ENCODE measurements at places on chromosomes 7 and 10. TPM values are rescaled to one million over a fixed set of nuclear protein-coding genes. Genes with fewer than 3 reads are reported as not detected.

DNA sequence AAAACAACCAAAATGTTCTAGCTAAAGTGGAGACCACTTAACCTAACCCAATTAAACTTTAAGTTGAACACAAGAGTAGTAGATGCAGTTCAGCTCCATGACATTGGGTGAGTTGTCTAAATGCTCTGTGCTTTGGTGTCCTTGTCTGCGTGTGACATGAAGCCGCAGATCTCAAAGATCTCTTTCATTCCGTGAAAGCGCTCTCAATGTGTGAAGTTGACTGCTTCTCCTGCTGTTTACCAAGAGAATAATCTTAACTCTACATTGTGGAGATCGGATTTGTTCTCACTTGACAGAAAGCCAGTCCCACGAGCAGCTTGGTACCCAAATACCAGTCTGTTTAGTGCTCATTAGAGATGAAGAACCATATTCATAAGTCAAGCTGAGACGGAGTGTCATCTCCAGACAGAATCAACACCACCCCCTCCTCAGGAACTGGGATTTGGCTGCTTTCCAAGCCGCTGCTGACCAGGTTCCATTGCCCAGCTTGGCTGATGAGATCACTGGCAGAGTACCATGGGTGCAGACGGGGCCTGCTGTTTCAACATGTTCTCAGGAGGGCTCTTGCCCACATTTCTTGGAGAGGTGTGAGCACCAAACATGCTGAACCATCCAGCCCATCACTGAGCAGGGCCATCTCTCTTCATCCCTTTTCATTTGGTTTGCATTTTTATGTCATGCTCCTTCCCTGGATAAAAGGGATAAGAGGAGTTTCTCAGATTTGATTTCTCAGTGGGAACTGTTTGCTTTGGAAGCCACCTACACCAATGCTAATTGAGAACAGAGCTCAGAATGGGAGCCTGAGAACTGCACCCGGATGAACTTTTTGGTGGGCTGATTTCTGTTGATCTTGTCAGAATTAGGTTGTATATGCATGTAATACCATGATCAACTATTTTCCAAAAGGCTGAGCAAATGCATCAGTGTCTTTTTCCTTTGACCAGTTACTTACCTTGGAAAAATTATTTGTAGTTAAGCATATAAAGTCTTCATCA lies 95.8 kb upstream of the AGBL3 start:
- peak; percentile 31 for ATAC-seq

GRCh38 chr10:19719284-19719683 lies 96.9 kb upstream of the PLXDC2 start:
- no peak for ATAC-seq

- no peak for ATAC-seq
These were observed 98.2 kb downstream of the FAM204A start for GRCh38 chr10:118243907-118244306.

Gene KLF14
- 0.17 TPM for total RNA-seq

Gene ZCCHC24
- 1.6 TPM for total RNA-seq

Gene RBP4
- total RNA-seq: 0.36 TPM

Gene ANKRD30A
- total RNA-seq: 0.07 TPM

Gene WDR91
- 7.6 TPM for total RNA-seq

Gene ZNF736
- total RNA-seq: 3.5 TPM

Gene ZNF467
- 5.3 TPM for total RNA-seq
